ENCODE measurements at places on chromosomes 16 and 17.

- DNase-seq = no peak
Observed at GRCh38 chr16:67426950-67427349, 4.0 kb upstream of the HSD11B2 start.

DNA sequence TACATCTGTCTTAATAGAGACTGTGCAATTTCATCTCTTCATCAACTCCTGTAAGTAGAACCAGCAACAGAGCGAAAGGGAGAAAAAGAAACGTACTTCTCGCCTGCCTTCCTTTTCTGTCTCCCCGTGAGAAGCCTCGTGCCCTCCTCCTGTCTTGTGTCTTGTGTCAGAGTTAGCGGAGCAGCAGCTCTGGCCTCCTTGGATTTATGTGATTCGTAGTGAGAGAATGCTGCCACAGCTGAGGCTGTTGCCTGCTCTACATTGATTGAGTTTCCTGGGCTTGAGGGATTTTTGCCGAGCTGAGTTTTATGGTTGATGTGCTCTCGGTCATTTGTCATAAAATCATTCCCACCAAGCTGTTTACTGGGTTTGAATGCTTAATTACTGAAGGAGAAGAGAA, 579.1 kb upstream of the RBFOX1 start:
- DNase-seq = no peak

DNA sequence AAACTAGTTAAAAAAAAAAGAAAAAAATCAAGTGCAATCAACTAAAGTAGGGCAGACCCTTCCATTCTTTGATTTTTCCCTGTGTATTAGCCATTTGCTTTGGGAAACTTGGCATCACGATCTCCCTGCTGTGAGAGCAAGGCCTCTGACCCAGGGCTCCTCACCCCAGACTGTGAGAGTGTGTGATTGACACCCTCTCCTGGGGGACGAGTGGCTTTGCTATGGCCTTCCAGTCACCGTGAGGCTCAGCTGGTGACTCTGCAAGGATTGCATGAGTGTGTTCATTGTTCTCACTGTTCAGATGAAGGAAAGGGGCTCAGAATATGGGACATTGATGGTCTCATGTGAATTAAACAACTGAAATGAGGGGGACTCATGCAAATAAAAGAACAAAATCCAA, 69.0 kb upstream of the BCAR1 start:
- DNase-seq = no peak

DNA sequence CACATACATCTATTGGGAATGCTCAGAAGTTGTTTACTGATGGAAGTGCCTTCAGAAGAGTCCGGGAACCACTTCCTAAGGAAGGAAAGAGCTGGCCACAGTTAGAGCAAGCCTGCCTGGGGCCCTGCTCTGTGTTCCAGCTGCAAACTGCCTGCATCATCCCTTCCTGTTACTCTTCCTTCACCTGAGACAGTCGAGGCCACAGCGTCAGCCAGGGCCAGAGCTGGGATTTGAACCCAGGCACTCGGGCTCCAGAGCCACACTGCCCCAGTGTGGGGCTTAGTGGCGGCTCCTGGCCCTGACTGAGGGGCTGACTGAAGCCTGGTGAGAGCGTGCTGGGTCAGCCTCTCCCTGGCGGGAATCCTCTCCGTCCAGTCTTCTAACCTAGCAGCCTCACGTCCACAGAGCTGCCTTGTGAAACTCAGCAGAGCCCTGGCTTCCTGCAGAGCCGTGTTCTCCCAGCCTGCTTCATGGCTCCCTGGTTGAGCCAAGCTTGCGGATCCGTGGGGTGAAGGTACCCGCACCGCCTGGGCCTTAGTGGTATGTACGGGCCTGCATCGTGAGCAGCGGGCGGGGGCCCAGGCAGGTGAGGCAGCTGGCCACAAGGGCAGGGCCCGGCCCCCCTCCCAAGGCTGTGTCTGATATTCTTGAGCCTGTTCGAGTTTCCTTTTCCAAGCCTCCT, 4.6 kb upstream of the C17orf99 start:
- no peak for DNase-seq

DNA sequence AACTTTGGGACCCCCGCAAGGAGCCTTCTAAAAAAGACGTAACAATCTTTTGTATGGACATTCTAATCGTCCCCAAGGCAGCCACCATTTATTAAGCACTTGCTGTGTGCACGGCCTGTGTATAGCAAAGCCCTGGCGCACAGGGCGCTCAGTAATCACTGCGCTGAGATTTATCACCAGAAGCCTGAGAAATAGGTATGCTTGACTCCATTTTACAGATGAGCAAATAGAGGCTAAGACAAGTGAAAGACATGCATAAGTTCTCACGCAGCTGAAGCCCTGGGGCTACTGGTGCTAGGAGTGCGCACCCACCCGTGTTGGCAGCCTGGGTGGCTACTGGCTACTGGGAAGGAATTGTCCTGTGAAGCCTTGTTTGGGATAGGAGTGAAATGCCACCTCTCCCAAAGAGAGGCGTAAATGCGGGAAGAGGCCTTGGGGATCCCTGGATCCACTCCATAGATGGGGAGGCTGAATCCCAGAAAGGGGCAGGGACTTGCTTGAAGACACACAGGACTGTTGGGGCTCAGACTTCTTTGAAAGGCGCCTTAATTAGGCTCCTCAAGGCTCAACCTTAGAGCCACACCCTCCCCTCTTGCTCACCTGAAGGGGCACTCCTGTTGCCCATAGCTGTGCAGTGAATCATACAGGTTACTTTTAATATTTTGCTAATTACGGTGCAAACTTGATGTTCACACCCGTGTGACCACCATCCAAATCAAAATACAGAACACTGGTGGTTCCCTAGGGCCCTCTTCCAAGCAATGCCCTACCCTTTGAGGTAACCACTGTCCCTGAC, 634 bp upstream of the NATD1 start:
- no peak for DNase-seq

- DNase-seq = no peak
Observed at GRCh38 chr17:49351572-49352140, 10.4 kb downstream of the ZNF652 start.

- no peak for DNase-seq
Observed at GRCh38 chr16:53545433-53545832, 42.4 kb upstream of the AKTIP start.

DNA sequence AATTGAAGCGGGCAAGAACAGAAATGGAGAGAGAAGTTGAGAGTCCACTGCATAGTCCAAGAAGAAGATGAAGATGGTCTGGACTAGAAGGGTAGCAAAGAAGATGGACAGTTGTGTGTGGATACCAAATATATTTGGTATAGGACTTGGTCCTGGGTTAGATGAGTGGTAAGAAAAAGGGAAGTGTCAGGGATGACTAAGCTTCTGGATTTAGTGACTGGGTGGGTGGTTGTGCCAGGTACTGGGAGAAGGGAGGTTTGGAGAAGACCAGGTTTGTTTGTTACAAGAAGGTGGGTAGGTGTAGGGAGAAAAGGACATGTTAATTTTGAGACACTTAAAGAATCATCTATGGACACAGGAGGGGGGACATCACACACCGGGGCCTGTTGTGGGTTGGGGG, 5.4 kb downstream of the VMP1 start:
- DNase-seq = no peak

DNA sequence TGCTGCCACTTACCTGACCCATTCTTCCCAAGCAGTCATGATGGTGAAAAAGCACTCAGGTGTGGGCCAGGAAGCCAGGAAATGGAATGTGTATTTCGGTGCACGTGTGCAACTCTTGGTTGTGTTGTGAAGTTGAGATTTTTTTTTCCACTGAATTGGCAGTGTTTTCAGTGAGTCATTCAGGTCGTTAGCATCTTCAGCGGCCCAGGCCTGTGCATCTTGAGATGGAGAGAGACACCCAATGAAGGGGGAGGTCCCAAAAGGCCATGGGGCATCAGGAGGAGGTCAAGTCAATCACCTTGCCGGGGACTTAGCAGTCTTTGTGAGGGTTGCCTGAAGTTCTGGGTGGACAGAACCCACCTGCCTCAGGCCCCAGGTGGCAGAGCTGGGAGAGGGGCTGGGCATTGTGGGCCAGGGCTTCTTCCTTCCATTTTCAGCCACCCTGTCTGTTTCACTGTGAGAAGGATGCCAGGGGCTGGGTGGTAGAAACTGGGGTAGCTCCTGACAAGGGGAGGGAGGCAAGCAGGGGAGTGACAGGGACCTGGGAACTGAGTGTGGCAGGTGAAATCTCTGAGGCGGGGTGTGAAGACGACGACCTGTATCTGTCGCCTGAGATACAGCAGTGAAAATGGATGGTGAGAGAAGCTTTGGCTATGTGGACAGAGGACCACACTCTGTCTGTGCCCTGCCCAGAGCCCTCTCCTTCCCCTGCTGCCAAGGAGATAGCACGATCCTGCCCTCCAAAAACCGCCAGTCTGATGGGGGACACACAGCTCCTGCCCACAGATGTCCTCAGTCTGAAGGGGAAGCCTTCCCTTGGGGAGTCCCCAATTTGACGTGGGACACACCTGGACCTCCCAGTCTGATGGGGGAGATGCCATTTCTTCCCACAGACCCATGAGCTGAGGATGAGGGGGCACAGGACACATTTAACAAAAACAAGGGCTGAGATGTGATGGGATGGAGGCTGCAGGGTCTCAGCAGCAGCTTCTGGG, 11.9 kb downstream of the TBKBP1 start:
- peak; percentile 48 for DNase-seq

DNA sequence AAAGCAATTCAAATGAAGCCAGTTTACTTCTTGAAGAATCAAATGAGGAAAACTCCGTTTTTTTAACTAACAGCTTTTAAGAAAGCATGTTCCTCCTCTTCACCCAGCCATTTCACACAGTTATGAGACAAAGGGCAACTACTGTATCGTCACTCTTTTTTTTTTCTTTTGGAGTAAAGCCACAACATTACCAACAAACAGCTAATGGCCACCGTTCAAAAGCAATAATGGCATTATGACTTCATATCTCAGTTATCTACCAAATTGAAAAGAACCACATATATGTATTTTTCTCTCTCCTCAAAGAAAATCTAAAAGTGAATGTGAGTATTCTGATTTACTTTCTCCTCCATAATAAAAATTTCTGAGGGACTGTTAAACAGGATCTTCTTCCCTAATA, 14.5 kb downstream of the GRB2 start:
- no peak for DNase-seq

DNA sequence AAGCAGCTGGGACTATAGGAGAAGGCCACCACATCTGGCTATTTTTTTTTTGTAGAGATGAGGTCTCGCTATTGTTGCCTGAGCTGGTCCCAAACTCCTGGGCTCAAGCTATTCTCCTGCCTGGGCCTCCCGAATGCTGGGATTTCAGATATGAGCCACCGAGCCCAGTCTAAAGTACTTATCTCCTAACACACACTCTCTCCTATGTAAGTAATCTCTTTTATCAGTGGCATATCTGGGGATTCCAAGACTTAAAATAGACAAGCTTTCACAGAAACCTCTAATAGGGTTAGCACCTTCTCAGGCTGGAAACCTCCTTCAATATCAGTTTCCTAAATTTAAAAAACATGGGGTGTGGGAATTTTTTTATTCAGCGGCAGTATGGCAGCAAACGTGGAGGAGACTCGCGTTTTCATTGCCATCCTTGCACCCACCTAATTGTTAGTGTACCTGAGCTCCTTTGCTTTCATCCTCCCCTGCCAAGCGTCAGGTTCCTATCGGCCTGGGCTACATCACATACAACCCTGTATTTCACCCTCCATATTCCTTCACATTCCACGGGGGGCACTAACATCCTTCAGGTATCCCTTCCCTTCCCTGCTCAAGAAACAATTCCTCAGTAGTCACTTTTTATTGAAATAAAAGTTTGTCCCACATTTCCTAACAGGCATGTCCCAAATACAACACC, 1.1 kb downstream of the EZH1 start:
- no peak for DNase-seq

DNA sequence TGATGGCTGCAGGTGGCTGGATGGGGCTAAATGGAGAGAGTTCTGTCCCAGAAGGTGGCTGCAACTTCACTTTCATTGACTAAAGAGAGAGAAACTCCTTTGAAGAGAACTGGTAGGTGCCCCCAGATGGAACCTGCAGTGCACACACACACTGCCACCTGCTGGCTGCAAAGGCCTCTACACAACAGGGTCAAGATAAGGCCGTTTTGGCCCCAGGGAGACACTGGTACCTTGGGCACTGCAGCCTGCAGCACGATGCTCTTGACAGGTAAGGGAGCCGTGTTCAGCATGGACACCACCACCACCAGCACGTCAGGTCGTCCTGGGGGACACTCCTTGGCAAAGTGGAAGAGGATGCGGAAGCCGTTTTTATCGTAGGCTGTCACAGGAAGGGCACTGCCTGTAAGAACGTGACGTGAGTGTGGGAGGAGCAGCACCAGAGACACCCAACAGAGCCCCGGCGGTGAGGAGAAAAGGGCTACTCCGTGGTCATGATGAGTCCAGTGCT, 22.7 kb downstream of the GGA3 start:
- peak; percentile 47 for DNase-seq

GRCh38 chr17:3865176-3865575, 19.1 kb upstream of the NCBP3 start:
- DNase-seq = no peak

DNA sequence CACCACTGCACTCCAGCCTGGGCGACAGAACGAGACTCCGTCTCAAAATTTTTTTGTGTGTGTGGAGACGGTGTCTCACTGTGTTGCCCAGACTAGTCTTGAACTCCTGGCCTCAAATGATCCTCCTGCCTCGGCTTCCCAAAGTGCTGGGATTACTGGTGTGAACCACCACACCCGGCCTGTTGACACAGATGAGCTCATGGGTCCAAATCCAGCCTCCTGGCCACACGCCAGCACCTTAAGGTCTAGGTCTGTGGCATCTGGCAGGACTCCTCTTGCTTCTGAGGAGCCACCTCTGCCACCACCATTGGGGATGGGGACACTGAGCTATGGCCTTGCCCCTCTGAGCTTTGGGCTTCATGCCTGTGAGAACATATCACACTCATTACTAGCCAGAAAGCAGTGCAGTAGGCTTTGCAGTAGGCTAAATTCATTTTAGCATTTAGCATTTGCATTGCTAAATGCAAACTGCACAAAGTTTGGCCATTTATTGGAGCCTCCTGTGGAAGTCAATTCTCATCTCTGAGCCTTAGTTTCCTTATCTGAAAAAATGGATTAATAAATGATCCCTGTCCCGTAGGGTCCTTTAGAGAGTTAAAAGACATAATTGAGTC, 5.5 kb upstream of the CDIPT start:
- no peak for DNase-seq

- DNase-seq = no peak
Observed at GRCh38 chr17:1162116-1162855, 17.5 kb downstream of the ABR start.

Data from stimulated activated CD4-positive, alpha-beta T cell treated with anti-CD3 and anti-CD28 coated beads, Interleukin-4, amount 100 ng/mL, for 48 hours (primary cell).